ENCODE measurements at places on chromosomes 2 and 18. TPM values are rescaled to one million over a fixed set of nuclear protein-coding genes. Genes with fewer than 3 reads are reported as not detected.

CNDP1 gene
- not detected for total RNA-seq

KIF5C gene
- 3.3 TPM for total RNA-seq

UPP2 gene
- total RNA-seq, result not detected

NT5DC4 gene
- not detected for total RNA-seq

TFPI gene
- 93.1 TPM for total RNA-seq

GRCh38 chr18:60925892-60926291, 407.3 kb upstream of the CDH20 start:
- no peak for DNase-seq

GRCh38 chr18:13320096-13320495, 101.5 kb downstream of the LDLRAD4 start:
- no peak for DNase-seq

DNA sequence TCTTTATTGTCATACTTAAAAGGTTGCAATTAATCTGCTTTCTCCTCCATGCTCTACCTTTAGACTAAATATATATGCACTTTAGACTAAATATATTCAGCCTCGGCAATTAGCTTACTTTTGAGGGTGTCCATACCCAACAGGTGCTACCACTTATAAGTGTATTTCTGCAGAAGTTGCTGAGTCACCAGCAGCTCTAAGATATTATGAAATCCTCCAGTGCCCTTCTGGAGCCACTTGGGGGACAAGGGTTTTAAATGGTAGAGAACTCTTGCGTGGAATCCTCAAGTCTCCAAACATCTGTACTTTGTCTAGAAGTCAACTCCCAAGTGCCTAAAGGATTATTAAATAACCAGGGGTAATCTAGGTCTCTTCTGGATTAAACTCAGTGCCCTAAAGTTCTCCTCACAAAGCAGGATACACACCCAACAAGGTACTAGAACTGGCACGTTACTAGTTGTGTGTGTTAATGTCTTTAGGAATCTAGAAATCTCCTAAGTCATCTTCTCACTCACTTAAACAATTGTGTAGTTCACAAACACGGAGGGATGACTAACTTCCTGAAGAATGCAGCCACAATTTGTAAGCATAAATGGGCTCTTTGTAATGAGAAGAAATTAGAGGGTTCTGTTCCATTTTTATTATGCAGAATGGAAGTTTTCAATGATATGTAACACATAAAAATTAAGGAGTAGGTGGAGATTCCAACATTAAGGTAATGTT, 159.7 kb downstream of the CD226 start:
- no peak for DNase-seq

DNA sequence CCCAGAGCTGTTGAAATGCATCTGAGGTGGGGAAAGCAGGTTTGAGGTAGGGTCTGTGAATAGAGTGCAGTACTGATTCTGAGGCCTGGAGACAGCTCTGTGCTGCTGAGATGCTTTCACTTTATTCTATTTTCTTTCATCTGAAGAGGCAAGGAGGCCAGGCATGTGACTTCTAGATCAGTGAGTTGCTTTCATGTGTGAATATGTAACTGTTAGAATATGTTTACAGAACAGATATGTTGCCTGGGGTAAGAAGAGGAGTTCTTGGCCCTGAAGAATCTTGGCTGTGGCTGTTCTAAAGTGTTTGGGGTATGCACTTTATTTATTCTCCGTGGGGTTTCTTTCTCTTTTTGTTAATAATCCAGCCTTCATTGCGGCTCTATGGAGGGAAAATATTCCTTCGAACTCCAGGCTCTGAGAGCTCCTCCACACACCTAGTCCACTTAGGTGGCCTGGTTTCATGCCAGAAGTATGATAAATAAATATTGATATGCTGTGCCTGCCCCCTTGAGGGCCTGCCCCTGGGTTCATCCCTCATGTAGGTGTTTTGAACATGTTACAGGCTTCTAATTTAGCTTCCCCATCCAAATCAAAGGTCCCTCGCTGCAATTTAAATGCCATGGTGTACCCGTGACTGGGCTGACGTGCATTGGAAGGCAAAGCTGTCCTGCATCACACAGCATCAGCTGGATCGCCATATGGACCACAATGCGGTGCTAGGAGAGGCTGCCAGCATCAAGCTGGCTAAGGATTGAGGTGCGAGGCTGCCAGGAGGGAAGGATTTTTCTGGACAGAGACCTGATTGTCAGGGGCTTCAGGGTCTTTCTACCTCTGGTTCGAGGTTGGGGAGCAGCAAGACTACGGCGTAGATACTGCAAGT, 102.9 kb downstream of the PRKCE start:
- DNase-seq, result no peak

GRCh38 chr18:46338766-46339165, 234.6 kb downstream of the HAUS1 start:
- no peak for DNase-seq

DNA sequence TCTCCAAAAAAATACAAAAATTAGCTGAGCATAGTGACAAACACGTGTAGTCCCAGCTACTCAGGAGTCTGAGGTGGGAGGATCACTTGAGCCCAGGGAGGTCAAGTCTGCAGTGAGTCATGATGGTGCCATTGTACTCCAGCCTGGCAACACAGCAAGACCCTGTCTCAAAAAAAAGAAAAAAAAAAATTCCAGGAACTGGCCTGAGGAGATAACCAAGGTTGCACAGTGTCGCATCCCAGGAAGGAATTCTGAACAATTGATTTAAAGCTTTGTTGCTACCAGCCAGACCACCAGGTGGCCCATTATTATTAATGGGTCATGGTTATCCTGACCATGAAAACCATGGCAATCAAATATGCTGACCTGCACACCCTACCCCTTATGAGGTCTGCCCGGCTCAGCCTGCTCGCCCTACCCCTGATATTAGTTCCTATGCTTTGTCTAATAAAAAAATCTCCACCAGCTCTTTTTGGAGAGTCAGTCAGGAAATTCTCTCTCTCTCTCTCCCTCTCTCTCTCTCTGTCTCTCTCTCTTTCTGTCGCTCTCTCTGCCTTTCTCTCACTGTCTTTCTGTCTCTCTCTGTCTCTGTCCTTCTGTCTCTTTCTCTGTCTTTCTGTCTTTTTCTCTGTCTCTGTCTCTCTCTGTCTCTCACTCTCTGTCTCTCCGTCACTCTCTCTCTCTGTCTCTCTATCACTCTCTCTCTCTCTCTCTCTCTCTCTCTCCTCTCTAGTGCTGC, 73.7 kb downstream of the NCAPH start:
- DNase-seq, result no peak

GRCh38 chr2:134372611-134373131, 118.8 kb downstream of the MGAT5 start:
- DNase-seq, result no peak

GRCh38 chr2:216769626-216770025, 74.3 kb upstream of the IGFBP5 start:
- DNase-seq, result no peak

DNA sequence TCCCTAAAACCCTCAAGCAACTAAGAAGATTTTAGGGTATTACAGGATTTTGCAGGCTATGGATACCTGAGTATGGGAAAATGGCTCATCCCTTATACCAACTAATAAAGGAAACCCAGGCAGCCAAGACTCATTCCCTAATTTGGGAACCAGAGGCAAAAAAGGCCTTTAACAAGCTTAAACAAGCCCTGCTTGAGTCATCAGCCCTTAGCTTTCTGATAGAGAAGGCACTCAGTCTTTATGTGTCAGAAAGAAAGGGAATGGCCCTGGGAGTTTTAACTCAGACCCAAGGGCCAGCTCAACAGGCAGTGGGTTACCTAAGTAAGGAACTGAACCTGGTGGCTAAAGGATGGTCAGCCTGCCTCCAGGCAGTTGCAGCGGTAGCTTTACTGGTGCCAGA, 96.9 kb upstream of the RMP24 start:
- no peak for DNase-seq

DNA sequence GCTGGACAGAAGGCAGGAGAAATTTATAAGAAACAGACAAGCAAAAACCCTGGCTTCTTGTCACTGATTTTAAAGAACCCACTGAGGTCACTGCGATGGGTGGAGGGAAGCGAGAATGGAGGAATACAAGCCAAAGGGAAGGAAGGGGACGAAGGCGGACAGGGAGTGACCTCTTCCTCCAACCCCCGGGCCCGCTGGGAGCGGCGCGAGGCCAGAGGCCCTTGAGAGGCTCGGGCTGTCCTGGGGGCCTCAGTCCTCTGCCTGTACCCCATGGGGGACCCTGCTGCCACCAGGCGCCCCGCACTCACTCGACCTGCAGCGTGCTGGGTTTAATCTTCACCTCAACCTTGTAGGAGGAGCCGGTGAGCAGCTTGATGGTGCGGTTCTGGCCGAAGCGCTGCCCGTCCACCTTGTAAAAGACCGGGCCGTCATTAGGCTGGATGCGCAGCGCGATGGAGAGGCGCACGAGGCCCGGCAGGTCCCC, 793 bp downstream of the CNRIP1 start:
- no peak for DNase-seq

- no peak for DNase-seq
Observed at GRCh38 chr18:58813105-58813504, 51.6 kb upstream of the ZNF532 start.

- DNase-seq, result no peak
Observed at GRCh38 chr2:172863341-172863740, 127.7 kb downstream of the RAPGEF4 start.

DNA sequence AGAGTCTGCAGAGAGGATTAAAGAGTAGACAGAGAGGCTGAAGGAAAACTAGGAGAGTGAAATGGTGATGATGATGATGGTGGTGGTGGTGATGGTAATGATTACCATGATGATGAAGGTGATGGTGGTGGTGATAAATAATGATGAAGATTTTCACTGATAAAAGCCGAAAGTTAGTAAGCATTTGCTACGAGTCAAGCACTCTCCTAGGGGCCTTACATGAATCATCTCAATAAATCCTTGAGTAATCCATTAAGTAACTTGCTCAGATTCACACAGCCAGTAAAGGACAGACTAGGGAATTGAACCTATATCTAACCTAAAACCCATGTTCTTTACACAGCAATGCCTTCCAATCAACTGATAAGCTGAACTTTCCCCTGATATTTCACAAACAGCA, 106.7 kb upstream of the PGAP1 start:
- no peak for DNase-seq

GRCh38 chr2:165795011-165795410, 964 bp upstream of the GALNT3 start:
- DNase-seq, result no peak

GRCh38 chr2:160194946-160195345, 5.1 kb downstream of the ITGB6 start:
- no peak for DNase-seq

DNA sequence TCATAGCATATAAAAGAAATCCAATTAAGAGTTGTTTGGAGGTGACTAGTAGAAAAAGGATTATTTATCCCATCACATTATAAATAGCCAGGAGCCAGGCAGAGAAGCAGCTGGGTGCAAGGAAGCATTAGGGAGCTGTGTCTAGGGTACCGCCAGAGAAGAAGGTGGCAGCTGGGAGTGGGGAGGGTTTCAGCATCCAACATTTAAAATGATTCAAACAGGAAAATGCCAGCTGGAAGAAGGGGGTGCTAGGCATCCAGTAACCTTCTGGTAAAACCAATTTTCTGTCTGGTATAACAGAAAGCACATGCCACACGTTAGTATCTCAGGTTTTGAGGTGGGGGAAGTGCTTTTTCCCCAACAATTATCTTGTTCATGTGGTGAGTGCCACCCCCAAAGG, 452.4 kb downstream of the ZEB2 start:
- DNase-seq, result no peak

DNA sequence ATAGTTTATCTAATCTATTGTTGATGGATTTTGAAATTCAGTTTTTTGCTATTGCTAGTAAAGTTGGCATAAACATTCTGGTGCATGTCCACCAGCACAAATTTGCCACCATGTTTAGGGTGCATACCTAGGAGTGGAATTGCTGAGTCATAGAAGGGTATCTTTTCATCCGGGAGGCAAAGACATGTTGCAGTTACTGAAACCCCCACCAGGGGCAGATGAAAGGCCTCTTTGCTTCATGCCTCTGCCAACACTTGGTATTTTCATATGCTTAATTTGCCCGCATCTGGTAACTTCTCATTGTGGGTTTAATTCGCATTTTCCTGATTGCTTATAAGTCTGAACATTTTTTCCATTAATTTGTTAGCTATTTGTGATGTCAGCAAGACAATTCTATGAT, 8.2 kb downstream of the DCC start:
- no peak for DNase-seq

GRCh38 chr2:27379836-27380625, 503 bp downstream of the ZNF513 start:
- DNase-seq, result no peak

DNA sequence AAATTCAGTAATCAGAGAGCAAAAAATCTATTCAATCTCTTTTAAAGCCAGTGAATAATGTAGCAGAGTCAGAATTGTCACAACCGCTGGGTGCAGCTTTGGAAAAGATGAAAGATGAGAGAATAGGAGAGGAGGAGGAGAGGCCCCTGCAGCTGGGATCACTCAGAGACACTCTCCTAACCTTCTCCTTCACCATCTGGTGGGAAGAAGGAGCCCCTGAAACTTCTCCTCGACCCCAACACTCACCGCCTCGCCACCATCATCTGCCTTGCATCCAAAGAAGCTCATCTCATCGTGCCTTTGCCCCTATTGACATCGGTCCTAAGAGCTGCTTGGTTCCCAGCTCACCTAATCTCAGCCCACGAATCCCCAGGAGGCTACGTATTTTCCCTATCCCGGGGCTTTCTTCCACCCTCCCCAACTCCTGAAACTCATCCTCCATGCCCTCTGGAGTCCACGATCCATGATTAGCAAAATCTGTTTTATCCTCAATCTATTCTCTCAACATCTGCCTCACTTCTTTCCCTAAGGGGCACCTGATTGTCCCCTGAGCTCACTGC, 58.5 kb downstream of the PKDCC start:
- DNase-seq, result no peak

DNA sequence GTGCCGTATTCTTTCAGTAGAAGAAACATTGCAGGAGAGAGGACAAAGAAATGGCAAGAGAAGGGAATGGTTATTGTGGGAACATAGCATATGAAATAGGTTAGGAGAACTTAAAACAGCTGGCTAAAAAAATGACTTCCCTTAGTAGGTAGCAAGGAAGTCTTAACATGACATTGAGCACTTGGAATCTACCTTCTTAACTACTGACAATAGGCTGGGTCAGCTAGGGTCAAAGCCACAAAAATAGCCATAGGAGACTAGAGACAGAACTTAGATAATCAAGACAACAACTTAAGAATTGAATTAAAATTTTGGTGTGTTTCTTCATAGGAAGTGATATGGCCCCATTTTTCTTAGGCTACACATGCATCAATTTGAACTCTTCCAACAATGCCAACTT, 227.9 kb downstream of the TCF4 start:
- no peak for DNase-seq

GRCh38 chr18:36485772-36486171, 188.3 kb downstream of the FHOD3 start:
- DNase-seq, result no peak

DNA sequence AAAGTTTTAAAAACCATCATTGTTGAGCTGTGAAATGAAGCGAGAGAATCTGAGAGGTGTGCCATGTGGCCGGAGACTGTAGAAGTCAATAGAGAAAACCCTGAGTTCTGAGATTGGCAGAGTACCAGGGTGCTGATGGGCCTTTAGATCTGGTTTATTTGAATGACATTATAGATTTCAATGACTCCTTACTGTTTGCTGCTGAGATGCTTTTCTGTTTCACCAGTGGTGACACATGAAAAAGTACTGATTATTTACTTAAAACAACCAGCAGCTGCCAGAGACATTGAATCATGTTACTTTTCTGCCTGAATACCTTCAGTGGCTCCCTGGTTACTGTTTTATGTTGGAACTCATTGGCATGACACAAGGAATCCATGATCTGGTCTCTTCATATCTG, 602.7 kb upstream of the ZNF804A start:
- DNase-seq, result no peak

- peak; percentile 79 for DNase-seq
Observed at GRCh38 chr2:114008720-114009119, 118.8 kb downstream of the ACTR3 start.

GRCh38 chr18:12333506-12334290, 25.7 kb downstream of the TUBB6 start:
- no peak for DNase-seq

Measured in esophagus muscularis mucosa (tissue), 4 donors.